ENCODE measurements at places on chromosomes 6 and 20. TPM values are rescaled to one million over a fixed set of nuclear protein-coding genes. Genes with fewer than 3 reads are reported as not detected.

The DZANK1 gene
- total RNA-seq: 3.9 TPM

The PPIL6 gene
- total RNA-seq: 1.6 TPM

The NHLRC1 gene
- total RNA-seq: 0.37 TPM

DNA sequence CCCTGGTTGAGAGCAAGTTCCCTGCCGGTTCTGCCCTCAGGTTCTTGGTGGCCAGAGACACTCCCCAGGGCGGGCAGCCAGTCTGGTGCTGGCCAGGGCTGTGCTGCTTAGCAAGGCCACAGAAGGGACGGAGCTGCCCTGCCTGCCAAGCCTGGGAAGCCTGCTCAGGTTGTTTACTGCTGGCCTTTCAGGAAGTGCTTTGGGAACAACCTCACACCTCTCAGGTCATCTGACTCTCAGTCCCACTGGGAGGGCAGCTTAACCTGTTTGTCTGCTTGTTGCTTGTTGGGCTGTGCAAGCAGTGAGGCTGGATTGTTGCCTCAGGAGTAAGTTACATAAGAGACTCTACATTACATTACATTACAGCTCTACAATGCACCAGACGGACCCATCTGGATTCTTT, 75.8 kb upstream of the AFDN start:
- no peak for DNase-seq

GRCh38 chr6:89205819-89206218, 11.3 kb downstream of the GABRR1 start:
- DNase-seq: no peak

- DNase-seq: peak; percentile 22
Observed at GRCh38 chr20:32535316-32535952, 49.7 kb downstream of the NOL4L start.

DNA sequence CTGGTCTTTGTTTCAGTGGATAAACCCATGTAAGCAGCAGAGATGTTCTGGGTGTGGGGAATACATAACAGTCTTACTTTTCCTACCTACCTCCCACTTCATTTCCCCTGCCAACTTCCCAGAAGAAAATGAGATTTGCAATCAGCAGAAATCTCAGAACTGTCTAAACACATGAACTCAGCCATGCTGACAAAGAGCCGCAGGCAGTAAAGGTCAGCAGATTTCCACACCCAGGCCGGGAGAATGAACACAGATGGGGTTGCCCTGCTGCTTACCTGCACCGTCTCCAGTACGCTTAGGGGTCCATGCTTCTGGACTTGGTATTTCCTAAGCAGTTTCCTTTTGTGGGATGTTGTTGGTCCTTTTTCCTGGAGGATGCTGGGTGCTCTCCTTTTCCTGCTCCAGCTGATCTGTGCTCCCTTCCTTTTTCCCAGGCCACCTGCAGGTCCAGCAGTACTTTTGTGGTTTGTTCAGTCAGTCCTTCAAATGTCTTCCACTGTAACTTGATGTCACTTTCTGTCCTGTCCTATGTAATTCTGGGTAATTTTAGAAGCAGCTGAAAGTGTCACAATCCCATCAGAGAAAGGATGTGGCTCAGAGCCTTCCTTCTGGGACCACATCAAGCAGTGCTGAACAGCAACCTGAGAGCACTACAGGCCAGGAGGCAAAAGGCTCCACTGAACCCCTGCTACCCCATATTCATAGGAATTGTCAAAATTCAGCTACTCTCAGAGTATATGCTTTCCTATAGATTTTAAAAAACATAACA, 129.0 kb downstream of the CEP57L1 start:
- no peak for DNase-seq

DNA sequence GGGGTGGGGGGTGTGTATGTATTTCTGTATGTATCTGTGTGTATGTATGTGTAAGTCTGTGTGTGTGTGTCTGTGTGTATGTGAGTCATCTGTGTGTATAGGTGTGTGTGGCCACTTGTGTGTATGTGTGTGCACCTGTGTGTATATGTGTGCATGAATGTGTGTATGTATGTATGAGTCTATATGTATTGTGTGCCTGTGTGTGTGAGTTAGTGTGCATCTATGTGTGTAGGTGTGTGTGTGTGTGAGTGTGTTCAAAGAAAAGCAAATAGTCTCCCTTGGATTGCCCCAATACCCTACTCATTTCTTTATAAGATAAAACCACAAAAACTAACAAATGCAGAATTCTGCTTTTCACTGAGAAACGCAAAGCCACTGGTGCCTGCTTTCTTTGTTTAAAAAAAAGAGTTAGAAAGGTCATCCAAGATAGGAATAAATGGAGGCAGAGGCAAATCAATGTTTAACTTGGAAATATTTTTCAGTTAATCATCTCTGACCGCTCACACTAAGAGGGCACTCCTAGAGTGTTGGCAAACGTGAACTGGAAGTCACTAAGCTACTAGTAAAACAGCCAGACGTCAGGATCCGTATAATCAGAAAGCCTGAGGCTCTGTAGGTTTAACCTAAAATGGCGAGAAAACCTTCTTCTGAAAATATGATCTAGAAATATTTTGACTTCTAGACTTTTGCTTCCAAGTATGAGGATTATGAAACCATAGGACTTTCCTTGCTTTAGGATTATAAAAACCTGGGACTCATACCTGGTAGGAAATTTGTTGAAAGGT, 37.4 kb upstream of the JAG1 start:
- DNase-seq: no peak

DNA sequence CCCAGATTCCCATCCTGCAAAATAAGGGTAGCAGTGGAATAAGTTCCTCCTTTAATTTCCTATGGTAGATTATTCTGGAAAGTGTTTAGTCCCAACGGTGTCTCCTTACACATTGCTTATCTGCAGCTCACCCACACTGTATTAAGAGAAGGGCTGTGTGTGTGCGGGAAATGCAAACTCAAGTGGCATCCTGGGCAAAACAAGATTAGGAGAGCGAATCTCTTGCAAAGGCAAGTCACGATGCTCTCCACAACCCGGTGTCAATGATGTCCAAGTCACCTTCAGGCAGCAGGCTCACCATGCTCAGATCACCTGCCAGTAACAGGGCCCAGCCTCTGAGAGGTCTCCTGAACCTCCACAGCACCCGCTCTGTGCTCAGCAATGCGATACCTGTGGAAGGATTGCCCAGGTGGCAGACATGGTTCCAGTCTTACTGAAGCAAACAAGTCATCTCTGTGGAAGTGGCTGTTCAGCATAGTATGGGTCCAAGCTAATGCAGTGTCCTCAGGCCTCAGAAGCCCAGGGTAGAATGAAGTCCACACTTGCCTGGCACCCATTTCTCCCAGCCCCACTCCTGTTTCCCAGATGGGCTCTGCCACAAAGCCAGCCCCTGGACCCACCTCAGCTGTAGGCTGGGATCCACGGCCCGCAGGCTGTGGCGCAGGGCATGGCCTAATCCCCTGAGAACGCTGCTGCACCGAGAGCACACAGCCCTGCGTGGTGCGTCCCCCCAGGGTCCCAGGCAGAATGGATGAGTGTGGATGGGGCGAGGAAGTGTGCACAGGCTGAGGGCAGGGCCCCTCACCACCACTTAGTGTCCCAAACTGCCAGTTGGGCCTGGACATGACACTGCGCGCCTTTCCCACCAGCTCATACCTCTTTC, 101.2 kb downstream of the PXDC1 start:
- DNase-seq: no peak

GRCh38 chr6:155271145-155271544, 7.3 kb downstream of the CLDN20 start:
- DNase-seq: no peak

DNA sequence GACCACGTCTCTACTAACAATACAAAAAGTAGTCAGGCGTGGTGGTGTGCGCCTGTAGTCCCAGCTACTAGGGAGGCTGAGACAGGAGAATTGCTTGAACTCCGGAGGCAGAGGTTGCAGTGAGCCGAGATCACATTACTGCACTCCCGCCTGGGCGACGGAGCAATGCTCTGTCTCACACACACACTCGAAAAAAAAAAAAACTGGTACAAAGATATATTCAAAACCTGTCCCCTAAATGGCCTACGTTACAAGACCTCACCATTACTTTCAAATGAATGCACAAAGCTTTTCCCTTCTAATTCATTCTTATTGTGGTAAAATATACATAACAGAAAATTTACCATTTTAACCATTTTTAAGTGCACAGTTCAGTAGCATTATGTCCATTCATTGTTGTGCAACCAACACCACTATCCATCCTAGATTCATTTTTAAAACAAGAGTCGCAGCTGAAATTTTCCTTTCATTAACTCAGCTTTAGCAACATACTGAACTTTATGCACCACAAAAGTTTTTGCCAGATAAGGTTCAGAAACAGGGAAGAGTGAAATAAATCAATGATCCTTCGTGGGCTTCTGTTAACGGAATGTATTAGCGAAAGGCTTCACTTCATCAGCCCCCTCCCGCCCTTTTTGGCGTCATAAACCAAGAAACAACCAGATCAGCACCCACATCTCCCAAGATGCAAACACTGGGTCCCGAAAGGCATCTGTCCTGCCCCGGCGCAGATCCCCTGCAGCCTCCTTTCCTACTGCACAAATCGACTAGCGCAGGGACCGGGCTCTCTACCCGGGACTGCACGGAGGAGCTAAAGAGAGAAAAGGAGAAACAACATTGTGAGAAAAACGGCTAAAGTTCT, 825 bp upstream of the FAM135A start:
- no peak for DNase-seq

DNA sequence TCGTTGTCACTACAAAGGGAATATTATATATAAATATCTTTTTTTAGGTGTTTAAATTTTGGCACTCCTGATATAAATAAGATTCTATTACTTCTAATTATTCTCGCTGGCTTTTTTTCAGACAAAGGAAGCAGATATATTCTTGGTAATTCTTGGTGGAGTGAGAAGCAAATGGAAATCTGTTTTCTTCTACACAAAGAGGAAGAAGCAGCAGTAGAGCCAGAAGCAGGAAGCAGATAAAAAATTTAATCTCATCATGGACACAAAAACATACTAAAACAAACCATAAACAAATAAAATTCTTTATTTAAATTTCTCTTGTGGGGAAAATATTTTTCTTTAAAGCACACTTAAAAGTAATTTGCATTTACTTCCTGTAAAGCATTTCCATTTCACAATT, 3.7 kb upstream of the KIAA0319 start:
- no peak for DNase-seq
